Natural killer cell treated with Interleukin-12 subunit alpha and Interleukin-12 subunit beta and Interleukin-15 and Interleukin-18, amount 100 ng/mL, for 72 hours (primary cell): ENCODE measurements at places on chromosomes 7 and 10. TPM values are rescaled to one million over a fixed set of nuclear protein-coding genes. Genes with fewer than 3 reads are reported as not detected.

Gene TRIM50
- total RNA-seq: not detected

Gene COL1A2
- total RNA-seq: not detected

Gene OR6B1
- not detected for total RNA-seq

Gene RAPGEF5
- total RNA-seq: 1.1 TPM

Gene ENTPD1
- total RNA-seq: 56.4 TPM

Gene UFSP1
- total RNA-seq: 6.0 TPM
